ENCODE measurements at places on chromosomes 13 and 19.

DNA sequence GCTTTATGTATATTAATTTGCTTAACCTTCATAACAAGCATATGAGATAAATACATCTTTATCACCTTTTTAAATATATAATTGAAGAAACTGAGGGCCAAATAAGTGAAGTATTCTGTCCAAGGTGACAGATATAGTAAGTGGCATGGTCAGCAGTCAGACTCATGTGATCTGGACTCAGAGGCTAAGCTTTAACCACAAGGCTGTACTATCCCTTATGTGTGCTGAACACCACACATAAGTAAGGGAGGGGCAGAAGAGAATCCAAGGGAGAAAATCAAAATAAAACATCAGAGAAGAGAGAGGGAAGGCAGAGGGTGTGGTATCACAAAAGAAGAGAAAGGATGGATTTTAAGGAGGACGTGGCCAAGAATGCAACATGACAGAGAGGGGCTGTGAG is 348.4 kb downstream of the EFNB2 start:
- DNase-seq: no peak

- no peak for DNase-seq
Measured at GRCh38 chr19:54335164-54335563, 3.8 kb downstream of the LILRA4 start.

DNA sequence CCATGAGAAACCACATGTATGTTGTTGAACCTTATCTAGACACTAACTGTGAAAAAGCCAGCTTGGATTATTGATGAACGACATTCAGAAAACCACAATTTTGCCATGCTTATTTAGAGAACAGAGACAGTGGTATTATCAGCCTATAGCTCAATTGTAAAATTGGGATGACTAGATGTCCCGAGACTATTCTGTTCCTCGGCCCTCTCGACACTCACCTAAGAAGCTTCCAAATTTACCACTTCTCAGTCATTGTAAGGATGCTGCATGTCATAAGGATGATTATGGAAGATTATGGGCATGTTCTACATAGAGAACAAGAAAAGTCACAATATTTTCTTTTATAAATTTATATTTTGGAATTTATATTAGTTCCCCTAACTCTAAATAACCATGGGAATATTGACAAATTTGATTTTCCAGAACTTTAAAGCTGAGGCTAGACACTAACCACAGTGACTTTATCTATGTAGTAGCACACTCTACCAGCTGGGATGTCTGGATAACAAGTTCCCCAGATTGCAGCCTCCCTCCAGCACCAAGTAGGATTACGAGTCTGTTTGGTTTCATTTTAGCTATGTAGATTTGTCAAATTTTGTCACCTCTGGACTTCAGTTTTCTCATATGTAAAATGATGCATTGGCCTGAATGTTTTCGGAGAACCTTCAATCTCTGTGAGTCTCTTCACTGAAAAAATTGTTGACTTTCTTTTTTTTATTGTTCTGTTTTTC is 513.6 kb downstream of the IRS2 start:
- DNase-seq: no peak

GRCh38 chr13:66977161-66977560 is 253.0 kb downstream of the PCDH9 start:
- no peak for DNase-seq

GRCh38 chr13:76971851-76972829 is 19.7 kb upstream of the CLN5 start:
- no peak for DNase-seq

All from stimulated activated naive CD8-positive, alpha-beta T cell treated with anti-CD3 and anti-CD28 coated beads, Interleukin-15, amount 100 ng/mL, for 72 hours (primary cell).